ENCODE measurements at places on chromosomes 3 and 15.

- no peak for DNase-seq
Measured at GRCh38 chr15:40562691-40563090, 2.2 kb downstream of the CCDC32 start.

DNA sequence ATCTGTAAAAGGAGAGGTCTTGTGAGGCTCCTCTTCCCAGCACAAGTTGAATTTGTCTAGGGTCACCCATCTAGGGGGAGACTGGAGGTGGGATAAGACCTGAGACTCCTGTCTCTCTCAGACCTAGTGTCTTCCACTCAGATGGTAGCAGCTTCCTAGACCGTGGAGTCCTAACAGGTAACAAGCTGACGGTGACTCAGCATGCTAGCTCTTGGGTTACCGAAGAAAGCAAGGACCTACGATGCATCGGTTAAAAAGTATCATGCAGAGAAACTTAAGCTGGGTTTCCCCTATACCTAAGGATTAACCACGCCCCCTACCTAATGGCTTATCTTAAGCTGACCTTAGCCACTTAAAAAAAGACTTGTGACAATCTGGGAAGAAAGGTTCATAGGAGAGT lies 7.6 kb downstream of the LRRN1 start:
- no peak for DNase-seq

- DNase-seq: no peak
Measured at GRCh38 chr15:37041836-37042235, 58.5 kb downstream of the MEIS2 start.

DNA sequence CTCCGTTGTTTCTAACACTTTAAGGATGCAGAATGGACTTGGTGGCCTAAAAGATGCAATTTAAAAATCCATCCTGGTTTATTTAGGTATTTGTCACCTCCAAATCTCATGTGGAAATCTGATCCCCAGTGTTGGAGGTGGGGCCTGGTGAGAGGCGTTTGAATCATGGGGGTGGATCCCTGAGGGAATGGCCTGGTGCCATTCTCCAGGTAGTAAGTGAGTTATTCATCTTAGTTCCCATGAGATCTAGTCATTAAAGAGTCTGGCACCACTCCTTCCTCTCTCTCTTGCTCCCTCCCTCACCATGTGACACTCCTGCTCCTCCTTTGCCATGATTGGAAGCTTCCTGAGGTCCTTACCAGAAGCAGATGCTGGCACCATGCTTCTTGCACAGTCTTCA lies 339.1 kb downstream of the NTRK3 start:
- no peak for DNase-seq

DNA sequence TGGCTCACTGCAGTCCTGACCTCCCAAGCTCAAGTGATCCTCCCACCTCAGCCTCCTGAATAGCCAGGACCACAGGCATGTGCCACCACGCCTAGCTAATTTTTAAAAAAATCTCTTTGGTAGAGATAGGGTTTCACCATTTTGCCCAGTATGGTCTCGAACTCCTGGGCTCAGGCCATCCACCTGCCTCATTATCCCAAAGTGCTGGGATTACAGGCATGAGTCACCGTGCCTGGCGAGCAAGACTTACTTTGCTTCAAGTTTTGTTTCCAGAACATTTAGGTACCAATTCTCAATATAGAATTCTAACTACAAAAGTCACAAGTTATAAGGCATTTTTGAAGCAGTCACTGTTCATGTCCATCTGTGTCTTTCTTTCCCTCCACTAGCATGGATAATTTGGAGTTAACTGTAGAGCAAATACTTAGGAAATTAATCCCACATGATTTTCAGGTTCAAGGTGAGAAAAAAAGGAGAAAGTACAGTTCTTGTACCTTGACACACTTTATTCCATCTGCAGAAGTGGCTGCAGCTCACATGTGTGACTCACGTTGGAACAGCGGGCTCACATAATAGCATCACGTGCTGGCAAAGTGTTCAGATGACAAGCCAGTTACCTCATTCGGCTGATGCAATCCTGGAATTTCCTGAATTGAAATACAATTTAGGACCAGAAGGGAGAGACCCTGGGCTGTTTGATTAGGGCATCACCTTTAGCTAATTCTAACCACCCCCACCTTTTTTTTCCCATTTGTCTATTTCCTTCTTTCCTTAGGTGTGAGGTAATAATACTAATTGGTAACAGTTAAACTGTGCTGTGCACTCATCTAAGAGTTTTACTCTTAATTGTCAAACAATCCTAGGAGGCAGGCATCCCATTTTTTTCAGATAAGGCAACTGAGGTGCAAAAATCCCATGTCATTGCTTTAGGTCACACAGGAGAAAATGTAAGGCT lies 46.9 kb upstream of the NEDD4 start:
- DNase-seq: peak; percentile 68

GRCh38 chr3:4850928-4851265 lies 128.3 kb upstream of the BHLHE40 start:
- no peak for DNase-seq

GRCh38 chr15:74842581-74843444 lies at the start of gene ULK3:
Gene ULK3, minus strand, starts transcription at chr15:74843156. Its CDS starts 51 bp downstream, at chr15:74843105.
- DNase-seq: peak; percentile 88

DNA sequence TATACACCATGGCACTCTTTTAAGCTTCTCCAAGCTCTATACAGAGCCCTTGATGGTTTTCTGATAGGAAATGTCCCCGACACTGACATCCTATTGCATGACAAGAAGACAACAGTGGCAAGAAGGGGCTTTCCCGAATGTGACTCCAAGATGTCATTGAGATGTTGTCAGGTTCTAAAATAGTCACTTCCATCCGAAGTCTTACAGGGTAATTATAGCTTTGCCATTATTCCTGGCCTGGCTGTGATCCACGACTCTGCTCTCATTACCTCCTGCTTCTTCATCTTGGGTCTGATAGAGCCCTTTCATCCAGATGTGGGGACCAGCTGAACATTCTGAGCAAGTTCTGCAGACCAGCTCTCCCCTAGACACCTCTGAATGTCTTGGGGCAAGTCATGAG lies 40.6 kb upstream of the ADAMTS9 start:
- no peak for DNase-seq

DNA sequence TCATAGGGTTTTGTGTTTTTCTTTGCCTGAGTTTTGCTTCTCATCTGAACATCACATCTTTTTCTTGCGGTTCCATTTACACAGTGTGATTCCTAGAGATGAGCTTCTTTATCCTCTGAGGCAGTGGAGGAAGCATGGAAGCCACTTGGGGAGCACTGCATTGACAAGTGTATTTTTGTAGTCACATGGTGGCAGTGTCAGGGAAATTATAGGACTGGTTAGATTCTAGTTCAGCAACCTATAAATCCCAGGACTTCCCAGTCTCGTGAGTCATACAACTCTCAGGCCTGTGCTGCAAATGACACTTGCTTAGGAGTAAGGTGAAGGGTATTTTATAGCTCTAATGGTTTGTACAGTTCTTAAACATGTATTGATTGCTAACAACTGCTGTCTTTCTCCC lies 58.4 kb downstream of the RBM6 start:
- DNase-seq: no peak

- DNase-seq: no peak
Measured at GRCh38 chr3:66303491-66303901, 82.7 kb downstream of the SLC25A26 start.

- no peak for DNase-seq
Measured at GRCh38 chr3:13565581-13566452, 16.9 kb downstream of the FBLN2 start.

DNA sequence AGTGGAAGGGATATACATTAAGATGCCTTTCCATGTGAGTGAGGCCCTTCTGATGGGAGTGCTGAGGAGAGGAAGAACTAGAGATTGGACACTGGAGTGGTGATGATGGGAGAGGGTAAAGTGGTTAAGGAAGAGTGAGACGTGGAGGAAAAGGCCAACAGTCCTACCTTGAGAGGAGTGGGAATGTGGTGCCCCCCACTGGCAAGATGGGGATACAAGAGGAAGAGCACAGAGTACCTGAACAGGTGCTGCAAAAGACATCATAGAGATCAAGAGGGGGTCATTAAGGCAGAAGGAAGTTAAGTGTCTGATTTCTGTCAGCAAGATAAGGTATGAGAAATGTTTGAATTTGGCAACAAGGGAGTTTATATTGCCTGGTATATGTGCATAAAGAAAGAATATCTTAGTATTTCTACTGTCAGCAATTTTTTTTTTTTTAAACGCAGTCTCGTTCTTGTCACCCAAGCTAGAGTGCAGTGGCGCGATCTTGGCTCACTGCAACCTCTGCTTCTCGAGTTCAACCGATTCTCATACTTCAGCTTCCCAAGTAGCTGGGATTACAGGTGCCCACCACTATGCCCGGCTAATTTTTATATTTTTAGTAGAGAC lies 34.0 kb downstream of the ARIH2 start:
- DNase-seq: no peak

DNA sequence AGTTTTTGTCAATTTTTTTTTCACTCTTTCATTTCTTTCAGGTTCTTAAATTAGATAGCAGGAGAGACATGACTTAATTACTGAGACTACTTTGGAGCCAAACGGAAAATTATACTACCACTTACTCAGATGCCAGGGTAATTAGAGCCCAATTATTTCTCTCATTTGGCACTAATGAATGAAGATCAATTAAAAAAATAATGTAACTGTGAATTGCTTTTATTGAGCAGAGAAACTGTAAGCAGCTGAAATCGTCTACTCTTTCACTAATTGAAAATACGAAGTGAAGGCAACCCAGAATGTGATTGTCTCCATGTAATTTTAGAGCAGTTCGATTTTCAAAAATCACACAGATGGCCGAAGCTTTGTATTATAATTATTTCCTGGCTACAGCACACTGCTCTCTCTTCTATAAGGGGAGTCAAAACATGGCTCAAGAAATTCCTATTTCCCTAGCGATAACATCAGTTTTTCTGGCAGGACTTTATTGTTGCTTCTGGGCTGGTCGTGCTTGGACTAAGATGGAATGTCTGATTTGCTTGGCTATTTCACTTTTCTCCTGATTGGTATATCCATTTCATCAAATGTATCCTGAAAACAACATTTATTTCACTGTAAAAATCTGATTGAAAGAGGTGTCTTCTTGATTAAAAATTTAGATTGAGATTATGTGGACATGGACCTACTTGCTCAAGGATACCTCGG lies 55.8 kb upstream of the PDZRN3 start:
- no peak for DNase-seq

- DNase-seq: no peak
Measured at GRCh38 chr3:38049358-38050126, 10.5 kb downstream of the DLEC1 start.

GRCh38 chr3:72950801-72951200 lies 45.8 kb upstream of the PPP4R2 start:
- no peak for DNase-seq

- DNase-seq: no peak
Measured at GRCh38 chr3:192033246-192033645, 572.3 kb downstream of the PYDC2 start.

- DNase-seq: no peak
Measured at GRCh38 chr15:78272316-78272715, 8.0 kb downstream of the DNAJA4 start.

DNA sequence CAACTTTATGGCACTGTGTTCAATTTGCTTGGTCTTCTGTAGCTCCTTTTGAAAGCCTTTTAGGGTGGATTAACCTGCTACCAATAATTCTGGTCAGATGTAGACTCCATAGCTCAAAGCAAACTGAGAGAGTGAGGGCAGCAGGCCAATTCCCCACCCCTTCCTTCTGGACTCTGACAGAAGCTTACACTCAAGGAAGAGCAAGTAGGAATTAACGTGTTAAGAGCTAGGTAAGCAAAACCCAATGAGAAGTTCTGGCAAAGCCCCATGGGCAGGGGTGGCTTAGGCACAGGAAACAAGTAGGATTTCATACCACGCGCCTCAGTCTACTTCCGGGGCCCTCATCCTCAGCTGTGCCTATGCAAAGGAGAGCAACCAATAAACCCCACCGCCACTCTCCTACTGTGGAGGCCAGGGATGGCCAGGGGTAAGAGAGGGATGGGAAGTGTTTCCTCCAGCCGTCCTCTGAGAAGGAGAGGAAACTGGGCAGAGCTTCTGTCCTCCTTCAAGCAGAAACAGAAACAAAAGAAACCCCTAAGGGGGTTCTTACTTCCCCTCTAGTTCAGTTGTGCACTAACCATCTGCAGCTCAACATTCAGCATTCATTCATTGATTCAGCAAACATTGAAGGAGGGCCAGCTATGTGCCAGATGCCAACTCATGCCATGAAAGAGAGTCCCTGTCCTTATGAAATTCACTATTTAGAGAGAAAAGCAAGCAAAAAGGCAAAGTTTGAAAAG lies 12.6 kb downstream of the CCR5 start:
- no peak for DNase-seq

DNA sequence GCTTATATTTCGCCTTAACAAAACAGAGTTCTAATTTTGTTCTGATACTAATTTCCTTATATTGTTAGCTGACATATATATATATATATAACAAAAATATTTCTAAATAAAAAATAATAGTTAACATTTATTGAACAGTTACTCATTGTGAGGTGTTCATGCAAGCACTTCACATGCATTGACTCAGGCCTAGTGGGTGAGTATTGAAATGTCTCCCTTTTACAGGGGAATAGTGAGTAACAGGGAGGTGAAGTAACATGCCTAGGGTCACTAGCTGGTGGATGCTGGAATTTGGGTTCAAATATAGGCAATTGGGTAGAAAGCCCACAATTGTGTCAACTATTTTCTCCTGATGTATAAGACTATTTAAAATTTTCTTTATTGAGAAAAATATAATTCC lies 102.6 kb upstream of the ZPLD1 start:
- no peak for DNase-seq

GRCh38 chr3:112550859-112551258 lies 10.9 kb downstream of the ATG3 start:
- no peak for DNase-seq

DNA sequence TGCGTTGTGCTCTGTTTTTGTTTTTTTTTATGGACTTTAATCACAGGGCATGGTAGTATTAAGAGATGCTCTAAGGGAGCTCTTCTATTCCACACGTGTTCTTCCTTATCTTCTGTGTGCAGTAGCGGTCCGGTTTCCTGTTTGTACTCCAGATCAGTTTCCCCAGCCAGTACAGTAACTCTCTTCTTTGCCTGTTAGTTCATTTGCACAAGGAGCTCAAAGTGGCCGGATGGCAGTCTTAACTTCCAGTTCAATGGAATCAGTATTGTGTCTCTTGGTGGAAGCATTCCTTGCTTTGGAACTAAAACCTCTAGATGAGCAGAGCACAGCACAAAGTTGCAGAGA lies 122.0 kb downstream of the KLF13 start:
- no peak for DNase-seq

GRCh38 chr15:35626571-35627318 lies 80.8 kb upstream of the DPH6 start:
- DNase-seq: no peak

- no peak for DNase-seq
Measured at GRCh38 chr3:53187430-53187829, 26.4 kb downstream of the PRKCD start.

DNA sequence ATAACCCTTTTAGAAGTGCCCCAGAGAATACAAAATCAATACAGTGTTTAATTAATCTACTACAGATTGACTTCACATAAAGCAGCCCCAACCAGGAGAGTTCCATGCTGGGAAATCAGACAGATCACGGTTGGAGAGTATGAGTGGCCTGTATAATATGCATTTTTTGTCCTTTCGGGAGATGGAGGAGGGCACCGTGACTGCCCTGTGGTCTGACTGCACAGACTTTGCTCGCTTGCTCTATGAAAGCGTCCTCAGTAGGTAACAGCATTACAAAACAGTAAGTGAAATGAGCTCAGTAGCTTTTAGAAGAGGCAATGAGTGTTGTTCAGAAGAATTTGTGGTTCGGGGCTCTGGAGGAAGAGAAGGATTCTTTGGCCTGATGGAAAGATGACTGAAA lies 34.2 kb upstream of the SKIL start:
- DNase-seq: no peak

Data from left lobe of liver (tissue), 2 donors.